Stimulated activated CD4-positive, alpha-beta T cell treated with anti-CD3 and anti-CD28 coated beads, Interleukin-4, amount 100 ng/mL, for 4 hours (primary cell): ENCODE measurements at places on chromosomes 2 and 18.

GRCh38 chr2:175442441-175442840 lies 260.9 kb upstream of the ATP5MC3 start:
- no peak for DNase-seq

- DNase-seq = no peak
Measured at GRCh38 chr2:240528406-240529040, 29.3 kb downstream of the ANKMY1 start.

DNA sequence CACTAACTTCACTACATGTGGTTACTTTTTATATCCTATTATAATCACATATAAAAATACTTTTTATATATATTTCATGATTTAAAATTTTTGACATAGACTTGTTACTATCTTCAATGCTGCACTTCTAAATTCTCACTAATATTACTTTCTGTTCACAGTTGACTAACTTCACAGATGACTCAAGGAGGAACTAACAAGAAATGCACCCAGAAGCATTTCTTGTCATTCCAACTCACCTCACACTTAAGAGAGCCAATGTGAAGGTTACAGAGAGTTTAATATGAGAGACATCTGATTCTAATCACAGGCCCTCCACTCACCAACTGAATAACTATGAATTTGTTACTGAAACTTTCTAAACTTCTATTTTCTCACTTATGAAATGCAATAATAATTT lies 399.8 kb upstream of the SLC8A1 start:
- DNase-seq = no peak

DNA sequence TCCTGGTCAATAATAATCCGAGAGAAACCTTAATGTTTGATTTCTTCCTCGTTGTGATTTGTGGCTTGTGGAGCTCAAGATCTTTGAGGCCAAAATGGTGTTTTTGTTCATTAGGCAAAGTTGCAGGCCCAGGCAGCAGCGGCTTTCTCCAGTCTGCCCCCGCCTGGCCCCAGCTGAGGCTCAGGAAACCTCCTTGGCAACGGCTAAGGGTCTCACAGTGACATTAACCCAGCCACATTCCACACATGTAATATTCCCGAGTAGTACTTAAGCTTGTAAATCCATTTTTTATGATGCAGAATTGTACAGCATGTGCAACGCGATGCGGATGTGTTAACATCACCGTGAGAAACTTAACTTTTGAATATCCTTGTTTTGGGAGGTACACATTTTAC lies 200.1 kb downstream of the BCL11A start:
- DNase-seq = no peak

GRCh38 chr2:72263043-72263775 lies 115.5 kb upstream of the CYP26B1 start:
- DNase-seq = no peak

- no peak for DNase-seq
Measured at GRCh38 chr2:189466046-189466445, 24.8 kb downstream of the WDR75 start.

DNA sequence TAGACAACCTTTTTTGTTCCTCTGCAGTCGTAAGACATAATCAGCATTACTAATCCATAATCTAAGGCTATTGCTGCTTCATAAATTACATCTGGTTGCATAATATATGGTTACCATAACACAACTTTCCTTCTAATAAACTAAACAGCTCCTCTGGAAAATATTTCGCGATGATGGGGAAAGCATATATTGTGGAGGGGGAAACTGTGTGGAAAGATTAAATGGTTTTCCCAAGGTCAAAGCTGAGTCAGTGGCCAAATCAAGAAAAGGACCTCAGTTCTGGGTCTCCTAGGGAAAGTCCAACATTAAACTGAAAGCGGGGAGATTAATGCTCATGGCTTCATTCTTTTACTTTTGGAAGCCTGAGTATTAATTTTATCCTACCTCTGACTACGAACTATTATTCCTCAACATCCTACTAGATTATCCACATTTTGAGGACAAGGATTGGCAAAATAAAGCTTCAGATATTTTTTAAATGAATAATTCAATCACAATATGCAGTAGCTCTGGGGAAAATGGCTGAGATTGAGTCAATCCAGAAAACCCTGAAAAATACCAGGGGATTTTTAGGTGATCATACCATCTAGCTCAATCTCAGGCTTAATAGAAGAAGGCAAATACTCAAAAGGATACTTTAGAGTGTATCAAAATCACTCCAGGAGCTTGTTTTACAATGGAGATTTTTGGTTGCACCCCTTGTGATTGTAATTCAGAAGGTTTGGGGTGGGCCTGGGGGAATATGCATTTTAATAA lies 33.8 kb upstream of the STK17B start:
- DNase-seq = no peak

DNA sequence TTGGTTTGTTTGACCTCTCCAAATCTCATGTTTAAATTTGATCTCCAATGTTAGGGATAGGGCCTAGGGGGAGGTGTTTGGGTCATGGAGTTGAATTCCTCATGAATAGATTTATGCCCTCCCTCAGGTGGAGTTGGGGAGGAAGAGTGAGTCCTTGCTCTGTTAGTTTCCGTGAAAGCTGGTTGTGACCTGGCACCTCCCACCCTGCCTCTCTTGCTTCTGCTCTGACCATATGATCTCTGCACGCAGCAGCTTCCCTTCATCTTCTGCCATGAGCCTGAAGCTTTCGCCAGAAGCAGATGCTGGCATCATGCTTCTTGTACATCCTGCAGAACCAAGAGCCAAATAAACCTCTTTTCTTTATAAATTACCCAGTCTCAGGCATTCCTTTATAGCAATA lies 231.6 kb upstream of the ERBB4 start:
- no peak for DNase-seq

DNA sequence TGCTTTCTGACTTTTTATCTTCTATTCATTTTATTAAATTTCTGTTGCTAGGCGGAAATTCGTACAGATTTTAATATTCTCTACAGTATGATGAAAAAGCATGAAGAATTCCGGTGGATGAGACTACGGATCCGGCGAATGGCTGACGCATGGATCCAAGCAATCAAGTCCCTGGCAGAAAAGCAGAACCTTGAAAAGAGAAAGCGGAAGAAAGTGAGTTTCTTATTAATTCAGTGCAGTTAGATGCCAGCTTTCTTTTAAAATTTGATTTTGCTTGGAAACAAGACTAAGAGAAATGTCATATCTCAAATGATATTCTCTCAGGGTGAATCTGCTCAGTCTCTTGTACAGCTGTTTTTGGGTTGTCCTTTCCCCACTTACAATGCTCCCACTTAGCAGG lies 84.3 kb downstream of the MGAT5 start:
- no peak for DNase-seq
